NCI-H1105 (cell line): ENCODE measurements at places on chromosomes 7 and 10.

DNA sequence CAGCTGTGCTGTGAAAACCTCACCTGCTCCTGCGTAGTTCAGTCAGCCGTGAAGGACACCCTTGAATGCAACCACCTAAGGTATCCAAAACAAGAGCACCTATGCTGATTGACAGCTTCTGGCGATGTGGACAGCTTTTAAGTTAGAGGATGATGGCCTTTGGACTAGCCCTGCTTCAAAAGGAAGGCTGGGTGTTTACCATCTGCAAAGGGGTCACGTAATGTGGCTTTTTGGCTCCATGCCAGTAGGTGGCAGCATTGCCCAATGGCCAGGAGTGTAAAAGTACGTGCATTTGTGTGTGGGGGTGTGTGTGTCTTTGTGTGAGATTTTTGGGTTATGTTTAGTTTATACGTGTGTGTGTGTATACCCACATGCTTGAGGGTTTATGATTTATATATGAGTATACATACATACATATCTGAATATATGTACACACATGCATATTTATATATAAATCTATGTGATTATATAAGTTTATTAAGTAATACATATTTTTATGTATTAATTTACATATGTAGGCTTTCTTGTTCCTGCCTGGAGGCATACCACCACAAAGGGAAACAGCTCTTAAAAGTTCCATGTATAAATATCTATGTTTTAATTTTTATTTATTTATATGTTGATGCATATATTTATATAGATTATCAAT, 236.3 kb upstream of the ANKRD30A start:
- no peak for DNase-seq

DNA sequence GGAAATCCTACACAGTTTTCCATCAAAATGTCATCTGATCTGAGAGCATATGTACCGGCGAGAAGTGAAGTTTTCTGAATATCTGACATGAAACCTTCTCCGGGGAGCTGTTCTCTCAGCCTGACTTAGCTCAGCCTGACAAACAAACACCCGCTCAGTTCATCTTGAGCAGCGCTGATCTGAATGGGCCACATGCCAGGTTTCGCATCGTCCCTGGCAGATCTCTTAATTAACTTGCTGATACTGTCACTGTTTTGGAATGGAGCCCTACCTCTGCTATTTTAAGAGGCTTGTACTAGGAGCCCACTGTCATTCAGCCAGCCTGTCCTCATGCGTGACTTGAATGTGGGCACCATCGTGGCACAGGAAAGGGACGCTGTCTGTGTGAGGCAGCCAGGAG, 109.2 kb downstream of the STRA8 start:
- peak; percentile 78 for DNase-seq

DNA sequence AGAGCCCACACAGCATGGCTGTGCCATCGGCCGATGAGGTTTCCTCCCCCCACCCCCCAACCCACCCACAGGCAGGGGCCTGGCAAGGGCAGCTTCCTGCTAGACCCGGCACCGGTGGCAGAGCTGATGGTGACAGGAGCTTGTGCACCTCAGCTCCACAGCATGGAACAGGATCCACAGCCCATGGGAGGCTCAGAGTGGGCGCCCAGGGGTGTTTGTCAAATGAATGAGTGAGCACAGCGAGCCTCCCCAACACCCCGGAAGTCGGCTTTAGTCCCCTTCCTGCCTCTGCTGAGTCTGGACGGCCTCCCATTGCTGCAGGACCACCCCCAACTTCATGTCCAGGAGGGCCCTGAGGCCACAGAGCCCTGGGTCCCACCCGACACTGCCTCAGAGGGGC, 68.9 kb downstream of the PDGFA start:
- DNase-seq = no peak

DNA sequence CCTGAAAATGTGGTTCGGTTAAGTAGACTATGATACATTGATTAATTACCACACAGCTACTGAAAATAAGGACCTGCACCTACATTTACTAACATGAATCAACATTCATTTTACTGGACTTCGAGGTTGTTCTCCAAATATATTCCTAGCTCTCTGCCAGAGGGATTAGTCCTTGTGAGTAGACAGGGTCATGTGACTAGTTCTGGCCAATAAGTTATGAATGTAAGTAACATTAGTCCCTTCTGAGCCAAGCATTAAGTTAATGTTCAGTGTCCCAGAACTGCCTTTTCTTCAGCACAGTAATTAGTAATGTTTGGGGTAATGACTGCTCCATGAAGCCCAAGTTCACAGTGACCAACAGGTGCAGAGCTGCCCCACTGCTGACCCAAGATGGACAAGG, 9.2 kb downstream of the ITIH5 start:
- DNase-seq = no peak

DNA sequence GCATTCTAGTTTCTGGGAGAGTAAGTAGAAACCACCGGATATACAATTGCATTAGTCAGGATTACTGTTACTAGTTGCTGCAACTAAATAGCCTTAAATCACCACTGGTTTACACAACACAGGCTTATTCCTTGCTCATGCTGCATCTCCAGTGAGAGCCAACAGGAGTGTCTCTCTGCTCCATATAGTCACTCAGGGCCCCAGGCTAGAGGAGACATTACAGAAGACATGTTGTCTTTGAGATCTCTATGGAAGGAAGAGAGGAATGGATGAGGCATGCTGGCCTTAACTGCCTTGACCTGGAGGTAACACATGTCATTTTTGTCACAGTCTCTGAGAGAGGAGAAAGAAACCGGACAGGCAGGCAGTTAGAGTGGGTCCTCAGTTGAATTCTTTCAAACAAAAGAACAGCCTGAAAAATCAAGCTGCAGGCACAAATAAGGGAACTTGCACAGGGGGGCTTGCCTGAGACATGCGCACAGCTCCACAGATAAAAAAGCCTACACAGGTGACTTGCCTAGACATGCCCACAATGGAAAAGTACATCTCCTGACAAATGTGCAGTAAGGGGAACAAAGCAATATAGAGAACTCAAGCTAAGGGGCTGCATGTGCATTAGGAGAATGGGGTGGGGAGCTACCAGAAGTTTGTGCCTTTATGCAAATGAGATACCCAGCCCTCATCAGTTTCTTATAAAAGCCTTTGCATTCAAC, 348.0 kb downstream of the TYW1 start:
- DNase-seq = no peak

DNA sequence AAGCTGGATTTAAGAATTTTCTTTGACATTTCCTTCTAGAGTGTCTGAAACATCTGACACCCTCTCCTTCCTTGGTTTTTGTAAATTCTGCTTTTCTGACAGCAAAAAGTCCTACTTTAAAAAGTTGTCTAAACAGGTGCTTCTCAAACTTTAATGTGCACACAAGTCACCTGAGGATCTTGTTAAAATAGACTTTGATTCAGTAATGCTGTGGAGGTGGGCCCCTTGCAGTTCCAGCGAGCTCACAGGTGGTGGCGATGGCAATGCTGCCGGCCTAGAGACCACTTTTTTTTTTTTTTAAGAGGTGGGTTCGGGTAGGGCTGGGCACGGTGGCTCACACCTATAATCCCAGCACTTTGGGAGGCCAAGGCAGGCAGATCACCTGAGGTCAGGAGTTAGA, 77.1 kb downstream of the ABCC2 start:
- DNase-seq = no peak

- no peak for DNase-seq
Observed at GRCh38 chr10:66505003-66505657, 420.7 kb upstream of the LRRTM3 start.

DNA sequence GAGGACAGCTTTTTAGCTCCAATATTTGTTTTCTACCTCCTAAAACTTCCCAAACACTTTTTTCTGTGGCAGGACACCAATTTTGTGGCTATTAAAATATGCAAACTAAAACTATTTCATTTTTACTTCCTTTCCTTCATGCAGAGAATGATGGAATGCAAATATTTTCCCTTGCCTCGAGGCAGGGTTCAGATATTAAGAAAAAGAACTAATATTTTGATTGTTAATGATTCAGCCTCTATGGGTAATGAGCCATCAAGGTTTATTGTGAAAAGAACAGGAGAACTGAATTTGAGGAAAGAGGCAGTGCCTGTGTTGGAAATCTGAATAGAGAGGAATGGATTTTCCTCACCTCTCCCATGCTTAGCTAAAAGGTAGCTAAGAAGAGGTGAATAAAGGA, 43.1 kb upstream of the CASD1 start:
- no peak for DNase-seq

DNA sequence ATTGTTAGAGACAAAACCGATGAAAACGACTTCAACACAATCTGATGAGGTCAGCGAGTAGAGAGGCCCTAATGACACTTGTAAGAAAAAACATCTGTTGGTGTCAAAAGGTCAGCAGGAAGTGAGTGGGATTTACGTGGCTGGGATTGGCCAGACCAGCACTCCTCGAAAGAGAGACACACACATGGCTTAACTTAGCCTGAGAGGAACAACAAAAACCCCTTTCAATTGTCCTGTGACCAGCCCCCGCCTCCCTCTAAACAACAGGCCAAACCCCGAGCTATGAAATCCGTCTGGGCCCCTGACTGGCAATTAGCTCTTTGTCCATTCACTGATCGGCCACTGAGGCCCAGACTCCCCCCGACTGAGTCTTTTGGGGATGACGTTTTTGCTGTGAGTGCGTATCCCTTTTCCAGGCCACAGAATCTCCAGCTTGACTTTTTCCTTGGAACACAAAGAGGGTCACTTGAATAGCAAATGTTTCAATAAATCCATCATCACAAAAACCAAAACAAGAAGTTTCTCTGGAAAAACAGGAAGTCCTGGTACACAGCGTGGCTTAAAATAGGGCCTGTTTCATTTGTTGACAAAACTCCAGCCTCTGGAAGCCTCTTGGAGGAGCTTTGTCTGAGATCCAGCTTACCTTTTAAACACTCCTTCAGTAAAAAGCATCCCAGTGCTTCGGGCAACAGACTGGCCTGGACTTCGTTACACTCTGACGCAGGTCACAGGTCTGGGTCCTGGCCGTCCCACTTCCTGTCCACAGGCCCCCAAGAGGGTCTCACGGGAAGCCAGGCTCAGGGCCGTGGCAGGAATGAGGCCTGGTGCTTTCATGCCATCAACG, 103.0 kb downstream of the CTBP2 start:
- no peak for DNase-seq

DNA sequence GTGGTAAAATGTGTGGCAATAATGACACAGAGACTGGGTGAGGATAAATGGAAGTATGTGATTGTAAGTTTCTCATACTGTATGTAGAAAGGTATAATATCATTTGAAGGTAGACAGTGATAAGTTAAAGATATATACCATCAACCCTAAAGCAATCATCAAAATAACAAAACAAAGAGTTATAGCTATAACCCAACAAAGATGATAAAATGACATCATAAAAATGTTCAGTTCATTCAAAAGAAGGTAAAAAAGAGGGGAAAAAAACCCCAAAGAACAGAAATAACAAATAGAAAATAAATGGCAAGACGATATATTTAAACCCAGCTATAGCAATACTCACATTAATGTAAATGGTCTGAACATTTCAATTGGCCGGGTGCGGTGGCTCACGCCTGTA, 17.4 kb upstream of the TCF7L2 start:
- DNase-seq = no peak

DNA sequence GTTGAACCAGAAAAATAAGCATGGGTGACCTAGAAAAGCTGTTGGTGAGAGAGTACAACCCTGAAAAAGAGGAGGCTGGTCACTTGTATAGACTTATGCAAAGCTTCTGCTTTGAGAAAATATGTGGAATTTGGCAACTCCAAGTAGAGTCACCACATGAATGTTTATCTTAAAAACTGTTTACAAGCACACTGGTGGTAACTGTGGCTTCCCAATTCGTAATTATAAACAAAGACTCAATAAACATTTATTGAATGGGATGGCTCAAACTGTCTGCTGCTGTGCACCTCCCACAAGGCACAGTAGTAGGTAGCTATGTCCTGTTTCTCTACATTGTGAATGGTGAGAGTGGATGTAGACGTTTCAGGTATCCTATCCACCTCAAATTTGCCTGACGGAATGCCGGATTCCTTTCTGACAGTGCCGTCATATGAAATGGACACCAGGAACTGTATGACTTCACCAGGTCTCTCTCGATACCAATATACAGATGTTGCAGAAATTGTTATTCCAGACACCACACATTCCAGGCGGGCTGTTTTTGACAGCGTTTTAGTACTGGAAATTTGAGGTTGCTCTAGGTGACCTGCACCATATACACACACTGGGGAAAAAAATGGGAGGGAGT, 43.4 kb upstream of the TARP start:
- DNase-seq = no peak

GRCh38 chr7:12979181-12979580, 291.7 kb downstream of the ARL4A start:
- DNase-seq = no peak
